ENCODE measurements at places on chromosomes 7 and 10.

DNA sequence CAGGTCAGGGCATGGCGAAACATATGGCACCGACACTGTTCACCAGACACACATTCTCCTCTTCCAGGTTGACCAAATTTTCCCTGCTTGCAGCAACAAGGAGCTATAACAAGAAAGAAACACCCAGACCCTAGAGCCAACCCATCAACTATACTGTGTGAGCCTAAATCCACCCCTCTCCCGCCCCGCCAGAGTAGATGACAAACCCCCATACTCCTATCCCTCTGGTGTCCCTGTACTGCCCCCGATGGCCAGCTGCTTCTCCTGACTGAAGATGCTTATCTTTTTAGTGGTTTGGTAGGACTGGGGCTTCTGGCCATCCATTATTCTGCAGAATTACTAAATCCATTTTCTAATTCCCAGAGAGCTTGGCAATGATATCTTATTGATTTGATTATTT lies 70.1 kb upstream of the EEPD1 start:
- DNase-seq, result no peak

- DNase-seq, result peak; percentile 97
Observed at GRCh38 chr10:102641880-102642735, 2.2 kb upstream of the TRIM8 start.

GRCh38 chr10:82661701-82662100 lies 786.7 kb downstream of the NRG3 start:
- DNase-seq, result no peak

GRCh38 chr10:122029499-122030199 lies 40.7 kb downstream of the TACC2 start:
- no peak for DNase-seq

- no peak for DNase-seq
Observed at GRCh38 chr7:15885678-15886077, 199.2 kb upstream of the MEOX2 start.

DNA sequence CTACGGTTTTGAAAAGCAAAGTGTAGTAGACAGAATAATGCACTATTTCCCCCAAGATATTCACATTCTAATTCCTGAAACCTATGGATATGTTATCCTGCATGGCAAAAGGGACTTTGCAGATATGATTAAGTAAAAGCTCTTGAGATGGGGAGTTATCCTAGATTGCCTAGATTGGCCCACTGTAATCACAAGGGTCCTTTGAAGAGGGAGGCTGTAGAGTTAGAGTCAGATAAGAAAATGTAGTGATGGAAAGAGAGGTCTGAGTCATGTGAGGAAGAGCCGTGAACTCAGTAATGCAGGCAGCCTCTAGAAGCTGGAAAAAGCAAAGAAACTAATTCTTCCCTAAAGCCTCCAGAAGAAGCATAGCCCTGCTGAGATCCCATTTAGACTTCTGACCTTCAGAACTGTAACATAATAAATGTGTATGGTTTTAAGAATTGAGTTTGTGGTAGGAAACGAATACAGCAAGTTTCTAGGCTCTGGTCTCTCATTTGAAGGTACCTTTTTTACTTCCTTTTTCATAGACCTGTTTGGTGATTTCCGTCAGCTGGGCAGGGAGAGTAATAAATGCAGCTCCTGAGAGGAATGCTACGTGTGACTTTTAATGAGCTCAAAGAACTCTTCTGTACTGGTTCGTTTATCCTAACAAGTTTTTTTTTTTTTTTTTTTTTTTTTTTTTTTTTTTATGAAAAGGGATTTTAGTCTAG lies 41.9 kb upstream of the NXPH1 start:
- DNase-seq, result no peak

GRCh38 chr10:78285226-78285625 lies 251.6 kb downstream of the RPS24 start:
- no peak for DNase-seq
